Left kidney (tissue), 8 donors: ENCODE measurements at places on chromosomes 11 and 22. TPM values are rescaled to one million over a fixed set of nuclear protein-coding genes. Genes with fewer than 3 reads are reported as not detected.

DNA sequence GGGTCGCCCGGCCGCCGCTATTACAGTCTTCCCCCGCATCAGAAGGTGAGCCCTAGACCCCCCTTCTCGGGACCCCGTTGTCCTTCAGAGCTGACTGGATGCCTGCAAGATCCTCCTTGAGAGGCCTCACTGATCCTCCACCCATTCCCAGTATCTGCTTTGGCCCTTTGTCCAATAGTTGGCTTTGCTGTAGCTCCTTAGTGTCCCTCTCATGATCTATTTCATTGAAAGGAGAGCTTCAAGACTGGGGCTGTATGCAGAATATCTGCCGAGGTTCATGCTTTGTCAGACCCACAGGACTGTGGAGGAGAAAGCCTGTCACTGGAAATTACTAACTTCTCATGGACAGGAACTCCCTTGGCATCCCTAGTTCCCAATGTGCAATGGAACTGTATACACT lies 499 bp downstream of the DLAT start:
- peak; percentile 13 for DNase-seq

DNA sequence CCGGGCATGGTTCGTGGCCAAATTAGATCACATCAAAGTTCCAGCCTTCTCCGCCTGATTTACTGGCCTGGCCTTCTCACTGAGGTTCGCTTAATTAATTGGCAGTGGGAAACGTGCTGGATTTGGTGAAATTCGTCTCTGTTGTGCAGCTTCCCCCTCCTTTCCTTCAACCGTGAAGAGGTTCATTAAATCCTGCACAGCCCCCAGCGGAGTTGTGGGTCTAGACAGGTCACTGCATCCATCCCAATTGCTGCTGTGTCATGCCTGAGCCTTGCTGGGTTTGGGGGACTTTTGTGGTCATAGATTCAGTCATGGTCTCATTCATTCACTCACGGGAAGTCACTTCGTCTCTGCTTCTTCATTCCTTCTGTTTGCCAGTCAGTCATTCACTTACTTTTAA lies 90.0 kb downstream of the INSC start:
- peak; percentile 7 for DNase-seq

DNA sequence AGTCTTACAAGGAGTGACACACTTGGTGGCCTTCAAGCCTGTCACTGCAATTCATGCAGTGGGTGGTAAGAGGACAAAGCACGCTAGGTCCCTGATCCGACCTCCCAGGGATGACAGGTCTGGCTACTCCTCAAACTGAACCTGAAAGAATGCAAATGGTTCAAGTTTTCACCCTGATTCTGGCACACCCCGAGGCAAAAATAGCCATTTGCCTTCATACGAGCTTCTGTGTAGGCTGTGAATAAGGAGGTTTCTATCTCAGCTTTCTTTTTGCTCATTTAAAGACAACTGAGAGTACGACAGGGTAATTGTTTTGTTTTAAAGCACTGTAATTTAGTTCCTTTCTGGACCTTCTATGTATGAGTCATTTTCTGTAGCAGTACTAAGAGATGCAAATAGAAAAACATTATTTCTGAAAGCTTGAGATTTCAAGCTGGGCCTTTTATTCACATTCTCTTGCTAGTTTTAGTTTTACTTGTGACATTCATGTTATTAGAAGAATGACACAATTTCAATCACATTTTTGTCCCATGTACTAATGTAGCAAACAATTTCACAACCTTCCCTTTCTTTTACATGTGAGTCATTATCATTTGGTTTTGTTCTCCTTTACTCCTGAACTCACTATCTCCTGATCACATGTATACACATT lies 56.6 kb upstream of the FDX1 start:
- no peak for DNase-seq

The YAP1 gene
- 221 TPM for polyA plus RNA-seq

- no peak for DNase-seq
Observed at GRCh38 chr22:39233710-39234471, 10.9 kb downstream of the PDGFB start.

DNA sequence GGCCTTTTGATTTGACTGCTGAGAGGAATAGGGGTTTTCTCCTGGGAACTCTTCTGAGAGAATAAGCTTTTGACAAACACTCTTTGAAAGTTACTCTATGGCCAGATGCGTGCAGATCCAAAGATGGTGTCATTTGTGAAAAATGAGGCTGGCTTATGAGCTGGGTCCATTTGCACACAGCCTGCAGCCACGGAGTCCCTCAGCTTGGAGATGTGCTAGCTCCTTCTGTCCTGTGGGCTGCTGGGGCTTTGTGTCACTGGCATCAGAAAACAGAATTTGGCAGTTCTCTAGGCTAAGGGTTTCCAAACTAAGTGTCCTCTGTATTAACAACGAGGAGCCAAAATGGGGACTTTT lies 702.4 kb downstream of the NTM start:
- no peak for DNase-seq

The ABCC8 gene
- polyA plus RNA-seq: 1.2 TPM

The RIC3 gene
- 21.0 TPM for polyA plus RNA-seq

GRCh38 chr22:41524809-41525449 lies 19.3 kb downstream of the POLR3H start:
- DNase-seq: no peak

DNA sequence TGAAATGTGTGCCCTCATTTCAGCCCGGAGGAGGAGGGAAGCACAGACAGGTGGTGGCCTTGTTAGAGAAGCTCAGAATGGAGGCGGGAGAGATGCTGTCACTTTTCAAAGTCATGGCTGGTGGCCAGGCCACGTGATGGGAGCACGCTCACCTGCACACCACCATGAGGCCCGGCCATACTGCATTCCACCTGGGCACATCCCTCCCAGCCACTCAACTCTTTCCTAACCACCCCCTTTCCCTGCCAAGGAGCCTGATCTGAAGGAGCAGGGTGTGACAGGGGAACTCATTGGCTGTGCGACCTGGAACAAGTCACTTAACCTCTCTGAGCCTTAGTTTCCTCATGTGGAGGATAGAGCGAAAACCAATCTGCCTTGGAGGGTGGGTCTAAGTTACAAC lies 364.5 kb downstream of the CTTN start:
- DNase-seq: no peak

DNA sequence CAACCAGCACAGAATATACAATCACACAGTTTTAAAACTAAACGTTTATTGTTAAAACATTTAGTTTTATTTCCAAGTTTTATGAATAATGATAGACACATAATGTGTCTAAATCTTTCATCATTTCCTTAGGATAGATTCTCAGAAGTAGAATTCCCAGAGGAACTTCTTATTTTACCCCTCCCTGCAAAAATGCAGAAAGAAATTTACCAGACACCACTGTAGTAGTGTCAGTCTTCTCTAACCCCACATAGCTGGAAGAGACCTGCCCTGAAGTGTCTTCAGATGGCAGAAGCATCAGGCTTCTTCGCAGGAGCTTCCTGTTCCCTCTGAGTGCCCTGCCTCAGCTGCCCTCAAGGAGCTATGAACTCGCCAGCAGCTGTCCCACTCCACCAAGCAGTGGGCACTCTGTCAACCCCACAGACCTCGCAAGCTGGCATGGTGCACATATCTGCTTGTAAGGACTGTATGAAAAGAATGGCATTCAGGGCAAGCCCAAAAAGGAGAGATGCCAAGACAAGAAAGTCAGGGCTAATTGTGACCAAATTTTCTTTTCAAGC lies 28.5 kb upstream of the PAK1 start:
- DNase-seq: no peak

- DNase-seq: no peak
Observed at GRCh38 chr11:109303342-109303741, 118.6 kb upstream of the C11orf87 start.

- DNase-seq: no peak
Observed at GRCh38 chr11:86374069-86374468, 618 bp upstream of the CCDC81 start.

The GRIK4 gene
- 1.3 TPM for polyA plus RNA-seq

- DNase-seq: no peak
Observed at GRCh38 chr11:11280826-11281225, 72.2 kb downstream of the CSNK2A3 start.

The PHOX2A gene
- not detected for polyA plus RNA-seq

DNA sequence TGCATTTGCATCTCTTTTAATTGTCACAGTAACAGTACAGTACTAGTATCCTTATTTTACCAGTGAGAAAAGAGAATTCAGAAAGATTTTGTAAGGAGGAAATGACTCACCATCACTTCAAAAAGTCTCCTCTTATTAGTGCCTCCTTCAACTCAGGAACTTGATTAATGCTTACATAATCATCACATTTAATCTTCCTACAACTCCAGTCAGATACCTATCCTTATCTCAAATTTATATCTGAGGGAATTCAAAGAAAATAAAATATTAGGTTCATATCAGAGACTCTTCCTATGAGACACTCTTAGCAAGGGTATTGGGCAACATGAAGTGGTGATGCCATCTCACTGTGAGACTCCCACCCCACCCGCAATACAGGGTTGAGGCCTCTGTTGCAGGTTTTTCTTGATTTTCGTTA lies 26.1 kb upstream of the CTSC start:
- DNase-seq: no peak

- DNase-seq: no peak
Observed at GRCh38 chr11:100578831-100579311, 108.2 kb upstream of the ARHGAP42 start.

DNA sequence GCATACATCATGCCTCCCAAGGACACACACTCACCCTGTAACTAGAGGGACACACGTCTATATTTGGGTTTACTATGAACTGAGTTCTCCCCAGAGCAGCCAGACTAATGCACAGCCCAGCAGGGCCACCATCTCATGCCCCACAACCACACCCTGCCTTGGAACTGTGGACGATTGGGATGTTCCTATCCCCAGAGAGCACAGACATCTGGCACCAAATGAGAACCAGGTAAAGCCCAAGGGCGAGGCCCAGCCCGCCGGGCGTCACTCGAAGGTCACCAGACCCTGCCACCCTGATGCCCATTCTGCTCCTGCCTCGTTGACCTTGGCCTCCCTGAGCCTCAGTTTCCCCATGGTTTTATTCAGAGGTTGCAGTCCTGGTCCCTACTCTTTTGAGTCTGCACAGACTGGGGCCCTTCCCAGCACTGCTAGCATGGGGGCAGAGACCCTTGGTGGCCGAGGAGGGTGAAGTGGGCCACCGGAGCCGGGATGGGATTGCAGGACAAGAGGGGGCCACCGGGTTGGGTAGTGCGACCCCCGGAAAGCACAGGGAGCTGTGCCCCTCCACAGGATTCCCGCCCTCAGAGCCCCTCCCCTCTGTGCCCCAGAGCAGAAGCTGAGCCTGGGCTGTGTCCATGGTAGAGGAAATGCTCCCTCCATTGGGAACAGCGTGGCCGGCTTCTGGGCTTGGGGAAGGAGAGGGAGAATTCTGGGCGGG lies 56.8 kb downstream of the IGLL5 start:
- no peak for DNase-seq

- DNase-seq: peak; percentile 94
Observed at GRCh38 chr11:118908901-118909618, 16.7 kb downstream of the BCL9L start.

The UCP3 gene
- 4.8 TPM for polyA plus RNA-seq

DNA sequence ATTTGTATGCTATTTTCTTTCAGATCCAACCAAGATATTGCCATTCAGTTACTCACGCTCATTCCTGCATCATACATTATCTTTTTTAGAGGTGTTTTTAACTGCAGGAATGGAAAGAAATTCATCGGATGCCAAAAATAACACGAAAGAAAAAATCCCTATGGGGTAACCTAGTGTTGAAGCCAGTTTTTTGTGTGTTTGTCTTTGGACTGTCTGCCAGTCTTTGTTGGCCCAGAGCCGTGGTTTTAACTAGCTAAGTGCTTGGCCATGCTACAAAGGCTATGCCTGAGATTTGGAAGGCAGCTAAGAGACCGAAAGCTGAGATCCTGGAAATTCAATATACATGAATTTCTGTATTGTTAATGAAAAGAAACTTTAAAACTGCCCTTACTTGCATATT lies 309.8 kb upstream of the CNTN5 start:
- no peak for DNase-seq

GRCh38 chr11:64355078-64355940 lies 3.7 kb upstream of the RPS6KA4 start:
- peak; percentile 60 for DNase-seq

DNA sequence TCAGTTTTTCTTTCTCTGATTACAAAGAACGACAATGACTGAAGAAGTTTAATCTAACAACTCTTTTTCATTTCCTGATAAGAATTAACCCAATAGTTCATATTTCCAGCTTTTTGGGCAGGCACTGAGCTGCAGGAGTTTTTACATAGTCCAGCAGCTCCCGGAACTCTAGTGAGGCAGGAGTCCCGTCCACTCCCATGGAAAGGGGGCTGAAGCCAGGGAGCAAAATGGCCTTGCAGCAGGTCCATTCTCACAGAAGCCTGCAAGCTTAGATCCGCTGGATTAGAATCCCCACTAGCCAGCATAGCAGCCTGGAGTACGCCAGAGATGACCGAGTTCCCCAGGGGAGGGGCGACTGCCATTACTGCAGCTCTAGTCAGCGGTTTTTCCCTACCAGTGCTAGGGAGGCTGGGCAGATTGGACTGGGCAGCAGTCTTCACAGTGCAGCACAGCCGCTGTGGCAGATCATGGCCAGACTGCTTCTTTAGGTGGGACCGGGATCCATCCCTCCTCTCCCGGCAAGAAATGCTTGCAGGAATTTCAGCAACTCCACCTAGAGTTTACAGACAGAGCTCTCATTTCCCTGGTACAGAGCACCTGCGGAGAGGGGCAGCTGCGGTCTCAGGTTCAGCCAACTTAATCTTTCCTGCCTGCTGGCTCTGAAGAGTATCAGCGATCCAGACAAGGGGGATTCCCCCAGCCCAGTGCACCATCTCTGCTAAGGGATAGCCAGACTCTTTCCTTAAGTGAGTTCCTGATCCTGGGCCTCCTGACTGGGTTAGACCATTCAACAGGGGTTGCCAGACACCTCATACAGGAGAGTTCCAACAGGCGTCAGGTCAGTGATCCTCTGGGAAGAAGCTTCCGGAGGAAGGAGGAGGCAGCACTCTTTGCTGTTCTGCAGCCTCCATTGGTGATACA lies 742 bp upstream of the CASP4 start:
- no peak for DNase-seq

The CCDC116 gene
- 0.58 TPM for polyA plus RNA-seq

- DNase-seq: no peak
Observed at GRCh38 chr11:106708348-106708747, 309.9 kb downstream of the GUCY1A2 start.

The OR5AK2 gene
- 0.23 TPM for polyA plus RNA-seq

DNA sequence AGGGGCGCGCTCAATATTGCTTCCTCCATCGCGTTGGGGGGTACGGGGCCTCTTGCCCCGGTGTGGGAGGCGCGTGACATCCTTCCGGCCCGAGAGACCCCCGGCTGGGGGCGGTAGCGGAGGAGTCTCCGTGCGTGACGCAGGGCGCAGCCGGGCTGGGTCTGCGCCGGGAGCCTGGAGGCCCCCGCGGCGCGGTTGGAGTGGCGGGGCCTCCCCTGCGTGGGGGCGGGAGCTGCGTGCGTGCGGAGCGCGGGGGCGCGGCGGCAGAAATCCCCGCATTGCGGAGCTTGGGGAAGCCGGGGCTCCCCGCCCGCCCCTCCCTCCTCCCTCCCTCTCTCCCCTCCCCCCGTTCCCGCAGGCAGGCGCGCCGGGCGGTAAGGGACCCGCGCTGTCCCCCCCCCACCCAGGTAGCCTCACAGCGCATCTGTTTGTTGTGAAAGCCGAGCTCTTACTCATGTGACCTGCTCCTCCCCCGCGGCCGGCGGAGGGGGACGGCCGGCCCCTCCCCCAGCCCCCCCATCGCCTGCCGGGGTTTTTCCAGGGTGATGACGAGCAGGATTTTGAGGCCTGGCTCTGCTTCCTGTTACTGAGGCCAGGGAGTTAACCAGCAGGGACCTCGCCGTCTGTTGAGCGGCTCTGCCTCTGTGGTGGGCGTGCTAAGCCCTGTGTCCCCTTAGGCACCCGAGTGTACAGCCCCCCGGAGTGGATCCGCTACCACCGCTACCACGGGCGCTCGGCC lies 1.6 kb downstream of the PIM3 start:
- DNase-seq: peak; percentile 87

GRCh38 chr11:75537740-75538139 lies 12.0 kb upstream of the GDPD5 start:
- DNase-seq: no peak
